ENCODE measurements at places on chromosomes 3 and 15.

DNA sequence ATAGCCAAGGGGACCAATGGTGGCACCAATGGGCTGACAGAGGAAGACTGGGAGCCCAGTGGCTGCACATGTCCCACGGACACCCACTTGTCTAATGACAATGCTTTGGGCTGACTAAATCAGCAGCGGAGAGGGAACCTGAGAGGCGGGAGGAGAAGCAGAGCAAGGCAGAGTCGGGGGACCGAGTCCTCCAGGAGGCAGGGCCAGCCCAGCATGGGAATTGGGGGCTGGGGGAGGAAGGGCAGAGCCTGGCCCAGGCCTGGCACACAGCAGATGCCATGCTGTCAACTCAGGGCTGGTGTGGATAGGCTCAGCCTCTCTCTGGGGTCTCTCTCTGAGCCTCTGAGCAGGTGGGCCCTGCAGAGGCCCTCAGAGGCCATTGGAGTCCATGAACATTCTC lies 78.4 kb upstream of the KLF13 start:
- H3K4me1 ChIP-seq: no peaks in the 10 kb centered on the region
- no peak overlapping the region for H3K27ac ChIP-seq
- no peaks in the 10 kb centered on the region for H3K36me3 ChIP-seq
- no peaks in the 10 kb centered on the region for H3K27me3 ChIP-seq
- H3K4me3 ChIP-seq: no peak overlapping the region

DNA sequence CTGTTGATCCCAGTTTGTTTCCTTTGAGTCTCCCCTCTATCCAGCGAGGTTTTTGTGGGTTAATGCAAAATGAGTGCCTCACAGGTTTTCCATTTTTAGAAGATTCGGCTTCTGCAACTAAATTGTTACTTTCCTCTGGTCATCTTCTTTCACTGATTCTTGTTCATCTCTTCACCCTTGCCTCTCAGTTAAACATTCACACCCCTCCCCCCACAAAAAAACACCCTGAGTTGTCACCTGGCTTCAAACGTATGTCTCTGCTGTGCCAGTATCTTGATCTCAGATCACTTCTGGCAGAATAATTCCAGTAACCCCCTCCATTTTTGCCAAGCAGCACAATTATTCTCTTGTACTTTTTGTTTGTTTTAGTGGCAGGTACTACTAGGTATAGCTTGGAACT lies 12.3 kb upstream of the CLDN16 start:
- no peaks in the 10 kb centered on the region for H3K36me3 ChIP-seq
- no peaks in the 10 kb centered on the region for H3K27me3 ChIP-seq
- H3K4me3 ChIP-seq: no peak overlapping the region
- no peak for DNase-seq

DNA sequence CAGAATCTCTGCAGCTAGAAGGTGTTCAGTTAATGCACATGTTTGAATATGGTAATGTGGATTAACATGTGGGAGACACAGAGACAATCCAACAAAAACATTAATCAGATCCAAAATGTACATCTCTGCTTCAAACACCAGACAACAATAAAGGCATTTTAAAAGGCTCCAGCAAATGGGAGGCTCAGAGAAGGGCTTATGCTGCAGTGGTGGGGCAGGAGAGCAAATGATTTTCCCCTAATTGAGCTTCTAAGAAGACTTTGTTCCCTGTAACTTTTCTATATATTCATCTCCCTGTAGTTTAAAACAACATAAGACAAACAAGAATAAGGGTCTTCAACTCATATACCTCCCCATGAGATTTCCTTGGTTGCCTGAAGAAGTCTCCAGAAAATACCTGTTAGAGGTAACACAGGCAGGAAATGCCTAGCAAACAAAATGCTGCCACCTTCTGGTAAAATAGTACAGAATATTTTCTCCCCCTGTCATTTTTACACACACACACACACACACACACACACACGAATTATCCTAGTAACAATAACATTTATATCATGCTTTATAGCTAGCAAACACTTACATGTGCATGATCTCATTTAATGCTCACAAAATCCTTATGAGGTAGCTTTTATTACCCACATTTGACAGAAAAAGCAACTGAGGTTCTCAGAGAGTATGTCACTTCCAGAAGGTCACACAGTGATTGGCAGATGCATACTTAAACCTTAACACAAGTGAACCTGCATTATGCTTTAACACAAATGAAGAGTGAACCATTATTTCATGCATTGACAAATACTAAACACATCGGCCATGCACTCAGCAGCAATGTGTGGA lies 123.4 kb upstream of the MB21D2 start:
- DNase-seq: peak; percentile 52
- no peaks in the 10 kb centered on the region for H3K4me1 ChIP-seq
- no peaks in the 10 kb centered on the region for H3K27me3 ChIP-seq
- no peaks in the 10 kb centered on the region for H3K36me3 ChIP-seq
- H3K27ac ChIP-seq: no peak overlapping the region

DNA sequence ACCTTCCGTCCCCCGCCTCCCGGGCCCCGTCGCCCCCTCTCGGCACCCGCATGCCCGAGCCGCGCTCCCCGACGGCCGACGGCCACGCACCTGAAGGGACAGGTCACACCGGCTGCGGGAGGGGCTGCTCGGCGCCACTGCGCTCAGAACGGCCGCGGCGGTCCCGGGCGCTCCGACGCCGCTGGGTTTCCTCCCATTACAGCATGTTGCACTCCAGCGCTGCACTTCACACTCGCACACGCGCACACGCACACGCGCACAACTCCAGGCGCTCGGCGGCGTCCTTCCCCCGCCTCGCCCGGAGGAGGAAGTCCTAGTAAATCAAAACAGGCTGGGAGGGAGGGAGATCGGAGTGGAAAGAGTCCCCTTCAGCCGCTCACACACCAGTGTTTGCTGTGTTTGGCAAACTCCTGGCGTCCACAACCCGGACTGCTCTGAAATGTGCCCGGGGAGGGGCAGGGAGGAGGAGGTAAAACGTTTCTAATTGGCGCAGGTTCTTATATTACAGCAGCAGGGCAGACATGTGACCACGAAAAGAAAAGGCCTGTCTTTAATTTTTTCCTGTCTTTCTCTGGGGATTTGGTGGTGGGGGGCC lies 76.7 kb upstream of the VGLL4 start:
- H3K4me3 ChIP-seq: peak overlapping the region; percentile 86
- H3K27ac ChIP-seq: peak overlapping the region; percentile 98
- H3K36me3 ChIP-seq: no peaks in the 10 kb centered on the region
- H3K4me1 ChIP-seq: peaks cover 11% of the 10 kb centered on the region
- peaks cover 3% of the 10 kb centered on the region for H3K27me3 ChIP-seq

GRCh38 chr3:112653881-112654300 lies 12.9 kb upstream of the CCDC80 start:
- H3K27ac ChIP-seq: no peak overlapping the region
- no peak for DNase-seq
- no peaks in the 10 kb centered on the region for H3K27me3 ChIP-seq
- no peaks in the 10 kb centered on the region for H3K4me1 ChIP-seq
- H3K4me3 ChIP-seq: no peak overlapping the region

DNA sequence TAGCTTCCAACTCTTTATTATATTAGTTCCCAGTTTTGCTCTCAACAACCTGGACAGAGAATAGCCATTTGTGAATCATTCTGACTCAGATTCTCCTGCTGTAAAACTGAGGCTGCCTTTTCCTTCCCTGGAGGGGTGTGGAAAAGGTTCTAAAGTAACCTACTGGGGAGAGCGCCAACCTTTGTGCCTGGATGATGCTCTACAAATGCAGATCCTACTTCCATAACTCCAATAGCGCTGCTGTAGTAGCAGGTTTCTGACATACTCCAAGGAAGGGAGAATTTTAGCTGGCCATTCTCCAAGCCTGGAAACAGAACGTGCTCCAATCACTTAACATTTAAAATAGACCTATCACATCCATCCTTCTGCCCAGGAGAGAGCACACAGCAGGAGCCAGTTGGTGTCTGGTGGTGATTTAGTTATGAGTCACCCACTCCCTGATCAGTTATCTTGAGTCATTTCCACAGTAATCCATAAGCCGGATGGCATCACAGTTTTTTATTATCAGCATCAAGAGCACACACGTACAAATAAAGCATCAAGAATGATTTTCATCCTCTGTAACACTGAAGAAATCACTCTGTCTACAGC lies 38.3 kb downstream of the MYH15 start:
- no peaks in the 10 kb centered on the region for H3K4me1 ChIP-seq
- no peaks in the 10 kb centered on the region for H3K36me3 ChIP-seq
- no peak overlapping the region for H3K27ac ChIP-seq
- DNase-seq: no peak

GRCh38 chr3:112117841-112118571 lies 15.0 kb downstream of the GCSAM start:
- no peak for DNase-seq
- H3K27ac ChIP-seq: no peak overlapping the region
- H3K4me1 ChIP-seq: no peaks in the 10 kb centered on the region

DNA sequence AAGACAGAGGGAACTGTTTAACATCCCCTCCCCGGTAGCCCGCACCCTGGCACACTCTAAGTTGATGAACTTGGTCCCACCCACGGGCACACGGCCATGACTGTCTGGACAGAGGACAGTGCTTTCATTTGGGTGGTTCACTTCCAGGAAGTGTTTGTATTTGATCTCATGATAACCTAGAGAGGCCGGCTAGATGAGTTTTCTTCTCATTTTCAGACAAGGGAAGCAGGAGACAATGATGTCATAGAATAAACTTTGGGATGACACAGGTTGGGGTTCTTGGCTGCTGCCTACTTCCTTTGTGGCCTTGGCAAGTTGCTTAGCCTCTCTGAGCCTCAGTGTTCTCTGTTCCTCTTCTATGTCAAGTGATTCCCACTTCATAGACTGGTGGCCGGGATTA lies 16.1 kb upstream of the LYSMD4 start:
- H3K36me3 ChIP-seq: no peaks in the 10 kb centered on the region
- H3K4me3 ChIP-seq: no peak overlapping the region
- DNase-seq: no peak
- no peaks in the 10 kb centered on the region for H3K27me3 ChIP-seq
- H3K4me1 ChIP-seq: no peaks in the 10 kb centered on the region

DNA sequence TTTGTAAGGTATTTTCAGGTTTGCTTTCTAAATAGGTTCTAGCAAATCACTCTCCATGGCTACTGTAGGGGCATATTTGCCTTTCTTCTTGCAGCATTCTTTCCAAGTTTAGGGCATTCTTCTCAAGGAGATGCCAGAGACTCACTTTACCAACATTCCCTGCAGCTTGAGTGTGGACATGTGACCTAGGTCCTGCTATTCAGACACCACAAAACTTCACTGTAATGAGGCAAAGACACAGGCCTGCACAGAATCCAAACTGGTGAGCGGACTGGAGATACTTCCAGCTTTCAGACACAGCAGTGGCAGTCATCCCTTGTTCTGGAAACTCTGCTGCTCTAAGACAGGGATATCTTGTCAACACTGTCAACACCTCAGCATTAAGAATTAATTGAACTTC lies 146.4 kb upstream of the PFN2 start:
- H3K27me3 ChIP-seq: no peaks in the 10 kb centered on the region
- H3K27ac ChIP-seq: no peak overlapping the region
- no peaks in the 10 kb centered on the region for H3K36me3 ChIP-seq
- no peaks in the 10 kb centered on the region for H3K4me1 ChIP-seq

DNA sequence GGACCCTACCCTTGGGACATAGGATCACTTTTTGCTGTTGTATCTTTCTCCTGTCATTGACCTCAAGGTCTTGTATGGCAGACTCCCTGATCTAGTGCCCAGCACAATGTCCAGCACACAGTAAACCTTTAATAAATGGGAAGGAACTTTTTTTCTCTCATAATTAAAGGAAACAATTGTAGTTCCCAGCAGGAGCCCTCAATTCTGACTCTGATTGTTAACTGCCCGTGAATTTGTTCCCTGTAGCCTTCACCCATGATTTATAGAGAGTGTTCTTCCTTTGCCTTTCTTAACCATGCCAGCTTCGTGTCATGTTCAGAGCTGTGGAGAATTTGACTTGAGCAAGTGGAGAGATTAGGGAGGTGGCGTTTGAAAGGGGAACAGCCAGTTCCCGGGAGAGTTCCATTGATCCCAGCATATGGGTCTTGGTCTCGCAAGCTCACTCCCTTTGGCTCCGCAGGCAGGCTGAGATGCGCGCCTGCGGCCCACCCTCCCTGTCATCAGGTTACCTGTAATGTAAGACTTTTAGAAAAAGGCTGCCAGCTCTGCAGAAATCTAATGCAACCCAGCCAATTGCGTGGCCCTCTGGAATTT lies 182.6 kb downstream of the TP63 start:
- H3K27ac ChIP-seq: no peak overlapping the region
- no peak overlapping the region for H3K4me3 ChIP-seq
- H3K4me1 ChIP-seq: no peaks in the 10 kb centered on the region
- no peaks in the 10 kb centered on the region for H3K36me3 ChIP-seq

GRCh38 chr15:68423359-68424296 lies 8.3 kb downstream of the ITGA11 start:
- H3K27ac ChIP-seq: no peak overlapping the region
- no peak overlapping the region for H3K4me3 ChIP-seq
- peaks cover 18% of the 10 kb centered on the region for H3K4me1 ChIP-seq
- H3K36me3 ChIP-seq: no peaks in the 10 kb centered on the region
- no peaks in the 10 kb centered on the region for H3K27me3 ChIP-seq
- no peak for DNase-seq

GRCh38 chr3:40715551-40715950 lies 190.8 kb downstream of the ZNF621 start:
- DNase-seq: no peak
- H3K27ac ChIP-seq: no peak overlapping the region
- no peaks in the 10 kb centered on the region for H3K36me3 ChIP-seq
- no peak overlapping the region for H3K4me3 ChIP-seq
- peaks cover 4% of the 10 kb centered on the region for H3K4me1 ChIP-seq
- H3K27me3 ChIP-seq: no peaks in the 10 kb centered on the region

DNA sequence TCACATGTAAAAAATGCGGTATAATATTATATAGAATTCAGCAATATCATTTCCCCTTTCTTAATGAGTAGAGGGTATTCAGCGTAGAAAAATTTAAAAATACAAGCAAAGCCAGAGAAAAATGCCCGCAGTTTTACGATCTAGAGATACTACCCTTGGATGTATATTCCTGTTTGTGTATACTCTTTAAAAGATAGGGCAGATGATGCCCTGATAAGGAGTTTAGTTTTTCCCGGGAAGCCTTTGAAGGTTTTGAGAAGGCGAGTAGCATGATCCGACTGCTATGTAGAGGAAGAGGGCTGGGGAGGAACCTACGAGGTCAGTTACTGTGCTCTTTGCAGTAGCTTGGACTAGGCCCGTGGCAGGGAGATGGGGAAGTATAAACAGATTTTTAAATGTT lies 1.2 kb downstream of the YEATS2 start:
- peak overlapping the region; percentile 65 for H3K27ac ChIP-seq
- peak; percentile 26 for DNase-seq
- peaks cover 4% of the 10 kb centered on the region for H3K36me3 ChIP-seq
- no peaks in the 10 kb centered on the region for H3K27me3 ChIP-seq

DNA sequence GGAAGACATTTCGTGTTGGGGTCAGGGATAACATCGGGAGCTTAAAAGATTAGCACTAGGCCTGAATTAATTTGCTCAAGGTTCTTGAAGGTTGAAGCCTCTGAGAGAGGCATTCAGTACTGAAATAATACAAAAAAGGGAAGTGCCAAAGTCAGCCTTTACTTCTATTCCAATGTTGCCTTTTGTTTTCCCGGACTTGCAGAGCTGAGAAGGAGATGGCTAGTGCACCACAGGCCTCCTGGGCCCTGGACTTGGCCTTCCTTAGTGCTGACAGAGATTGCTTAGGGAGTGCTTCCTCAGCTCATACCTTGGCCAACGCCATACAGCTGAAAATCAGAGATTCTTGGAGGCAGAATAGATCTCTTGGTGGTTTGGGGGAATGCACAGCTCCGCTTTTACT lies 333.6 kb upstream of the TBL1XR1 start:
- H3K4me3 ChIP-seq: no peak overlapping the region
- DNase-seq: no peak
- no peak overlapping the region for H3K27ac ChIP-seq
- H3K4me1 ChIP-seq: no peaks in the 10 kb centered on the region
- H3K27me3 ChIP-seq: no peaks in the 10 kb centered on the region
